Hematopoietic multipotent progenitor cell treated with erythropoietin and hydrocortisone succinate and interleukin-3 and kit ligand, for 15 days (in vitro differentiated cells): ENCODE measurements at places on chromosomes 7 and 10.
A peak's percentile ranks its signal among the peaks of the same experiment; 100 is the strongest.

DNA sequence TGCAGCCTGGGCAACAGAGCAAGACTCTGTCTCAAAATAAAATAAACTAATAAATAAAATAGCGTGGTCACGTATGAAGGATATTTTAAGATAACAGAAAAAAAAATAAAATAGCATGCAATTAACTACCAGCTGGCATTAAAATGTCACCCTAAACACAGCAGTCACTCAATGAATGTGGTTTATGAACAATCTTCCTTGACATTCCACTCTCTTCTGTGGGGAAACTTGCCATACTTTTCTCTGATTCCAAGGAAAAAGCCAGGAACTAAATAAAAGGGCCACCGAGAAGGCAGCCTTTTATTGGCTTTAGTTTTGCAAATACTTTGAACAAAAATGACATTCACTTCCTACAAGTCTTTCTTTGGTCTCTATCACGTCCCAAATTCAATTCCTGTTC is 266.6 kb downstream of the PARD3 start:
- no peak for DNase-seq

DNA sequence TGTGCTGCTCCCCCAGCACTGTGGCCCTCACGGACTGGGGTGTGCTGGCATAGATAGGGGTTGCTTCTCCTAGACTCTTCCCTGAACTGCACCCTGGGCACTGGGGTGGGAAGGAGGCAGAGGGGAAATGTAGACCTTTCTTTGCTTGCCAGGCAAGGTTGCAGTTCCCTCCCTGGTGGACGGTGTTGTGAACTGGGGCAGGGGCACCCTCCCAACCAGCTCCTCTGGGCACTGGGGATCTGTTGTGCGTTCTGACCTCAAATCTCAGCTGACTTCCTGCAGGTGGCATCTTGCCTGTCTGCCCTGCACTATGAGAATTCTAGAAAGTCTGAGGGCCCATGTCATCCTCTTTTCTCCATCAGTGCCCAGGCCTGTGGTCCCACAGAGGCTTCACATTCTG is 53.9 kb downstream of the ARHGAP22 start:
- DNase-seq = no peak

- no peak for DNase-seq
These were observed 61.1 kb downstream of the MKI67 start for GRCh38 chr10:128064970-128065580.

DNA sequence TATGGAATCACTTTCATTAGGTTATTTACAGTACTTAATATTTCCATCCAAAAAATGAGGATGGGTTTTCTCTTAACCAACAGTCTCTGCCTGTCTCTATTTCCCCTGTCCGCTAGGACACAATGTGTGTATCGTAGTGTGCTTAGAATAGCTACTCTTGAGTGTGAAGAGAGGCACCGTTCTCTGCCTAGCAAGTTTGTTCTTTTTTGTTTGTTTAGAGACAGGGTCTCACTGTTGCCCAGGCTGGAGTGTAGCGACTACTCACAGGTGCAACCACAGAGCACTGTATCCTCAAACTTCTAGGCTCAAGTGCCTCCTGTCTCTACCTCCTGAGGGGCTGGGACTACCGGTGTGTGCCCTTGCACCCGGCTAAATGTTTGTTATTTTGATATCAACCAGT is 121.9 kb downstream of the ANK3 start:
- no peak for DNase-seq

DNA sequence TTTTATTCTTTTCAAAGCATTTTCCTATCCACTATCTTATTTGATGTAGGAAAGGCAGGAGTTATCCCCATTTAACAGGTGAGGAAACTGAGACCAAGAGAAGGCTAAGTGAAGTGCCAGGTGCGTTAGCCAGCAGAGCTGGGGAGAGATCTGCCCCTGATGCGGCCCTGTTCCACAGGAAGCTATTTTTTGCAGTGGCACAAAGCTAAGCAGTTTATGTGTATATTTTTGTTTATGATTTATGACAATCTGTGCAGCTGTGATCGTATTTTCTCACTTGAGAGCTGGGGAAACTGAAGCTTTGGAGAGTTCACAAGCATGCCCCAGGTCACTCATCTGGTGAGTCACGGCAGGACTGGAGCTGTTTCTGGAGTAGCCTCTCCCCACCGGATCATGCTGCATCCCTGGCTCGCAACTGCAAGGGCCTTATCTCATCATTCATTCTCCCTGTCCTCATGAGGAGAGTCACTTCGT is 38.8 kb downstream of the SLC29A3 start:
- DNase-seq = no peak

DNA sequence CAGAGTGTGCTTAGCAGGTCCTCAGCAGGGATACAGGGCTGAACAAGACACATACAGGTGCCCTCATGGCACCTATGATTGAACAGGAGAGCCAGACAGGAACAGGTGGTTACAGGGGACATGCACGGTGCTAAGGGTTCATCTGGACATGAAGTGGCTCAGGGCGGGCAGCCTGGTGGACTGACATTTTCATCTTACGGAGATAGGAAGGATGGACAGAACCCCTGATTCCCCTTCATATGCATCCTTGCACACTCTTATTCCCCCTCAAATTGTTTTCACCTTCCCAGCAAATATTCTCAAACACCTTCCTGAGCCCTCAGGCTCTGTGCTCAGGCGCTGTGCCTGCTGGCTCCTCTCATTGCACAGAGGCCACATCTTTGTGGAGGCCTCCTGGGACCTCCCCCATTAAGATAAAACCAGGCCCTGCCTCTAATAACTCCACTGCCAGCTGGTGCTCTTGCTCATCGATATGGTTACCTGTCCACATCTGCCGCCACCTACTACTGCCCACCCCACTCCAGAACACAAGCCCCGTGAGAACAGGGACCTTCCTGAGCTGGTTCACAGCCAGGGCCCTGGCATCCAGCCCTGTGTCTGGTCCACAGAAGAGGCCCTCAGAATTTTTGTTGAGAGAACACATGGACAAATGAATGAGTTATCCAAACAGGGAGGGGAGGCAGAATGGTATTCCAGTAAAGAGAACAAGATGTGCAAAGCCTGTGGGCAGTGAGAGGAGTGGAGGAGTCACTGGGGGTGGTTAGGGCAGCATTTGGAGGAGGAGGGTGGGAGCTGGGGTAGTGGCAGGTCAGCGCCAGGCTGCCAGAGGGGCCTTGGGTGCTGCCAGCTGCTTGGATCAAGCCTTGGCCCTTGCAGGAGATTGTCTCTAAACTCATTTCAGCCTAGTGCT is 68.9 kb upstream of the AQP1 start:
- DNase-seq = no peak

GRCh38 chr10:103696411-103697145 is 158.8 kb downstream of the SH3PXD2A start:
- peak; percentile 12 for DNase-seq

GRCh38 chr7:158448430-158449100 is 139.1 kb downstream of the PTPRN2 start:
- no peak for DNase-seq

DNA sequence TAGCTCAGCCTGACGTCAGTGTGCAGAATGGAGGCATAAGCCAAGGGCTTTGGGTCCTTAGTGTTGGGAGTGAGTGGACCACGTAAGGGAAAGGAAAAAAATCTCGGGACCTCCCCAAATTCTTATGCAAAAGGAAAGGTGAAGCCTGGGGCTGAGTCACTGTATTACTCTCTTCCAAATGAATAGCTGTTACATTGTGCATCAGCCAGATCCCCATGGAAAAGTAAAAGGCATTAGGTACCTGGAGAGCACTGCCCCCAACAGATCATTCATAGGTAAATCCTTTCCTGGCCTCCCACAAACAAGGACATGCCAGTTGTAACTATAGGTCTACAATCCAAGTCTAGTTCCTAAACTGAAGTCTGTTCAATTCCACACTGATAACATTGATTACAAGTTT is 170.5 kb downstream of the C1GALT1 start:
- no peak for DNase-seq

DNA sequence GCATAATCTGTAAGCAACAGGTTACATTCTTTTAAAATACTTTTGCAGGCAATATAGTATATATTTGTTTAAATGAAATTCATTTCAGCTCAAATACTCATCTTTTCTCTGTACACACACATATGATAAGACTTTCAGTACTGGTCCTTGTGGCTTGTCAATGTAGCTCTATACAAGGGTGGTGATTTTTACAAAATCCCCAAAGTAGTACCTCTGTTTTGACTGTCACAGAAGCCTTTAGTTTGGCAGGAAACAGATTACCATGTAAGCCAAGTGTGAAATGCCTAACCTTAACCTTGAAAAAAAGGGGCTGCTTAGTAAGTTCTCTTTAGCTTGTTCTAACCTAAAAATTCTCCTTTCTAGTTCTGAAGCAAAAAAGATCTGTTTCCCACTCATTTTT is 87.9 kb downstream of the KCND2 start:
- DNase-seq = no peak

- peak; percentile 39 for DNase-seq
These were observed 33.1 kb downstream of the HBP1 start for GRCh38 chr7:107201795-107202450.

DNA sequence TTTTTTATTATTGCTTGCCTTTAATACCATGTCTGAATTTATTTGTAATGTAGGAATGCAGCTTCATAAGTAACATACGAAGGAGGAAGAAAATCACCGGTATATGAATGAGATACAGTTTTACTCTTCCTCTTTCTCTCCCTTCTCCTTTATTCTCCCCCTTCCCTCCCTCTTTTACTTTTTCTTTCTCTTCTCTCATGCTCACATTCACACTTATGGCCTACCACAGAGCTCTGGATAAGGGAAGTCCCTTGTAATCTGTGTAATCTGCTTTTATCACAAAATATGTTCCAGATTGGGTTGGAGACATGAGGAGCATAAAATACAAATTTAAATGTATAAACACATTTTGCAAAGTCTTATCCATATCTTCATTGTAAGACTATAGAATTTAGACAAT is 59.4 kb downstream of the MDFIC start:
- DNase-seq = no peak

DNA sequence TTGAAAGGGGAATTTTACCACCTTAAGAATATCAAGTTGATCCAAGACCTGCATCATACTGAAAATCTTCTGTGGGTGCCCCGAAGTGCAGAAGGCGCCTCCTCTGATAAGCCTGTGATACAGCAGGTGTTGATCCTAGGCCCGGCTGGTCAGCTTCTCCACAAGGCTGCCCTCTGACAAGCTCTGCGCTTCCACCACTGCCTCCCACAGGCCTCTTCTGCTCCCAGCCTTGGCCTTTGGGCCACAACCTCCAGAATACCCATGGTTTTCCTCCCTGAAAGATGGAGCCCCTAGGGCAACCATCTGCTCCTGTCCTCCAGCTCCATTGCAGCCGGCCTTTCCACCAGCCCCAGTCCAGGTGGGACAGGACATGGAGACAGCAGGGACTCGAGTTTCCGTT is 5.6 kb upstream of the OGDHL start:
- no peak for DNase-seq
